ENCODE measurements at places on chromosomes 3 and 15. TPM values are rescaled to one million over a fixed set of nuclear protein-coding genes. Genes with fewer than 3 reads are reported as not detected.

Gene RTP1
- not detected for total RNA-seq

Gene CP
- not detected for total RNA-seq

Gene KBTBD13
- not detected for total RNA-seq

Gene UACA
- total RNA-seq = 2.2 TPM

Gene MAGEL2
- total RNA-seq = not detected

Gene ACOX2
- not detected for total RNA-seq

Gene ZDHHC23
- total RNA-seq = 2.1 TPM

Gene PLCH1
- total RNA-seq = 2.4 TPM

Gene ZNF501
- 2.9 TPM for total RNA-seq

Gene ZMAT3
- total RNA-seq = 17.1 TPM

Gene BFSP2
- 0.45 TPM for total RNA-seq

Gene OR4F15
- not detected for total RNA-seq

Gene ZNF80
- total RNA-seq = 0.89 TPM

Gene CNTN6
- not detected for total RNA-seq

Gene CPN2
- not detected for total RNA-seq

Gene TRAT1
- total RNA-seq = 58.4 TPM

Gene RAB27A
- total RNA-seq = 105 TPM

Gene MYRIP
- not detected for total RNA-seq

Gene CTXND1
- not detected for total RNA-seq

Gene ZBTB47
- total RNA-seq = 0.34 TPM

Gene AADACL2
- total RNA-seq = not detected

Gene SHC4
- 0.65 TPM for total RNA-seq

Gene LRRK1
- total RNA-seq = 0.66 TPM

Gene NDN
- total RNA-seq = 4.7 TPM

Gene AGTR1
- total RNA-seq = not detected

Gene MAPKAPK3
- total RNA-seq = 225 TPM

Gene CMTM7
- 42.3 TPM for total RNA-seq

Gene ZNF774
- total RNA-seq = 1.6 TPM

Gene GUCA1C
- total RNA-seq = not detected

Gene TBCCD1
- total RNA-seq = 19.4 TPM

Gene MEIS2
- total RNA-seq = not detected

Gene NANOGP8
- total RNA-seq = not detected

Gene CPEB1
- 0.18 TPM for total RNA-seq

Gene STX19
- not detected for total RNA-seq

Gene MTFMT
- 16.2 TPM for total RNA-seq

Gene PRRT3
- 5.5 TPM for total RNA-seq

Gene GPR149
- not detected for total RNA-seq

Gene EIF1B
- total RNA-seq = 33.1 TPM
